Esophagus muscularis mucosa (tissue), 4 donors: ENCODE measurements at places on chromosomes 13 and 19. TPM values are rescaled to one million over a fixed set of nuclear protein-coding genes. Genes with fewer than 3 reads are reported as not detected.
A peak's percentile ranks its signal among the peaks of the same experiment; 100 is the strongest.

Gene CEACAM3
- total RNA-seq = 0.26 TPM

Gene THSD1
- total RNA-seq = 7.1 TPM

Gene PSG5
- total RNA-seq = not detected

Gene MAST1
- total RNA-seq = 0.50 TPM

DNA sequence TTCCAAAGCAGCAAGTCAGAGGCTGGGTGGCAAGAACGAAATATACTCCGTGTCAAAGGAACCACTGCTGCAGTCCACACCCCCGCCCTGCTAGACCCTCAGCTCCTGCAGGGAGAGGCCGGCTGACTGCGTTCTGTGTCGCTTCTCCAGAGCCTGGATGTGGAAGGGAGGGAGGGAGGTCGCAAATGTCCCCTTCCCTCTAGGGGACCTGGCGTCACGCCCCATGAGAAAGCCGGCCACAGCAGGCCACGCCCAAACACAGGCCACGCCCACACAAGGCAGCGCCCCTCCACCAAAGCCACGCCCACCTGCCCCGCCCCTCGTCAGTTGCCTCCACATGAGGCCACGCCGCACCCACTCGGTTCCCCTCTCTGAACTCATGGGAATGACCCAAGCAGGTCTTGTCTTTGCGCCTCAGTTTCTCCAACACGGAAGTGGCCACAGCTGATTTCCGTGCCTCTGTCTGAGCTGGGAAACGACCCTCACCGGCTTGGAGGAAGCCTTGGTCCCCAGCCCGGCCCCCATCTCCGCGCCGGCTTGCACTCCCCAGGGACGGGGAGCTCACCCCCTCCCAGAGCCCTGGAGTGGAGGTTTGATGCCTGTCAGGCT, 38.4 kb upstream of the TCF3 start:
- DNase-seq = no peak

DNA sequence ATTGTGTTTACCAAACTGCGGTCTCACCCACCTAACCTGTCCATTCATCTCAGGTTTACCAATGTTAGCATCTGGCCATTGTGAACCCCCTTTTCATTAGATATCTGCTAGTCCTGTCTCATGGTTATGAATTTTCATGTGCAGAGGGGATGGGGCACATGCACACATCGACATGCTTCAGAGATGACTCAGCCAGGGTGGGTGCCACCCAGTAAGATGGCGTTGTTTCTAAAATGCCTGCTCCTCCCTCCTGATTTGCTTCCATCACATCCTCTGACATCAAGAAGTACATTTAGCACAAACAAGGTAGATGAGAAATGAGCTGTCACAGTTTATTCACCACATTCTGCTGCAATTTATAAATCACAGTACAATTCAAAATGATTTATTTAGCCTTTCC, 51.3 kb downstream of the GPALPP1 start:
- no peak for DNase-seq

DNA sequence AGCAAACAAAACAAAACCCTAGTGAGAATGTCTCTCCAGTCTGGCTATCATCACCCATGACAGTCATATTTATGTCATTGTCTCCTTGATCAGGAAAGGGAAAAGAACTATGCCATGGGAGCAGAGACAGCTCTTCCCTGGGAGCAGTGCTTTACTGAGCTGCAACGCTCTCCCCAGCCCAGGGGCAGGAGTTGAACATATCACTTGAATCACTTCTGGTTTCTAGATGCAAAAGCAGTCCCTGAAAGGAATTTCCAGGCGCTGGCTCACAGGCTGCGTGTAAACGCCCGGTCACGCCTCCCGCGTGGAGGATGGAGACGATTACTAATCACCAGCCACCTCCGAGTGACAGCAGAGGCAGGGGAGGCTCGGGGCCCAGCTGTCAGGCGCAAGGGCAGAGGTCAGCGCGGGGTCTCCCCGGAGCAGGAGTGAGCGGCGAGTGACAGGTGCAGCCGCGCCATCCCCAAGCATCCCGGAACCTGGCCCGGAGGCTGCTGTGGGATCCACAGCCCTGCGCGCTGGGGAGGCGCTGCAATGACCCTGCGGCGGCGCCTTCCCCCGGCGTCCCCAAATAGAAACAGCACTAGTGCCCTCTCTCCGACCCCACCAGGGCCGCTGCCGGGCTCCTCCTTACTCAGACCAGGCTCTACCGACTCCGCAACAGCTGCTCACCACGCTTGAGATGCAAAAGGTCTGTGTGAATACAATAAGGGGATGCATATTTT, 23.5 kb upstream of the DCLK1 start:
- no peak for DNase-seq

DNA sequence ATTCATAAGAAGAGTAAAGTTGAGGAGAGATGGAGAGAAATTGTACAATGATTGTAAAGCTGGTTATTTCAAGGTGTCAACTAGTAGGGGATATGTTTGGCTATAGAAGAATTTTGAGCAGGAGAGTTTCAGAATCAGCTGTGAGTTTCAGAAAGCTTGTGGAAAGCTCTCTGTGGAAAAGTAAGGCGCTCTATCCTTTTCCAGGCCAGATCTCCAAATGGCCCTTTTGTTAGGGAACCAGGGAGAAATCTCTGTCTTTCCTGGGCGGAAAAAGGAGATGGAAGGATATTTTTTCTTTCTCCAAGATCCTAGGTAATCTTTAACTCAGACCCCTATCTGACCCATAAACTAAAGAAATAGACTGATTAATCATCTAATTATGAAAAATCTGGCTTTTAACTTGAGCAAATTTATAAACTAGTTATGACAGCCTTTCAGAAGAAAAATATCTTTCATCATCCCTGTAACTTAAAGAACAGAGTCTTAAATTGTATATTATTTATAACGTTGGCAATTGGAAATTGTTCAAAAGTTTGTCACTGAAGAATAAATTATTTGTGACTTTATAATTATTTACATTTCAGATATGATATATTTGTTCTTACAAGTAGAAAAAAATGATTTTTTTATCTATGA, 34.5 kb downstream of the SPRY2 start:
- no peak for DNase-seq

DNA sequence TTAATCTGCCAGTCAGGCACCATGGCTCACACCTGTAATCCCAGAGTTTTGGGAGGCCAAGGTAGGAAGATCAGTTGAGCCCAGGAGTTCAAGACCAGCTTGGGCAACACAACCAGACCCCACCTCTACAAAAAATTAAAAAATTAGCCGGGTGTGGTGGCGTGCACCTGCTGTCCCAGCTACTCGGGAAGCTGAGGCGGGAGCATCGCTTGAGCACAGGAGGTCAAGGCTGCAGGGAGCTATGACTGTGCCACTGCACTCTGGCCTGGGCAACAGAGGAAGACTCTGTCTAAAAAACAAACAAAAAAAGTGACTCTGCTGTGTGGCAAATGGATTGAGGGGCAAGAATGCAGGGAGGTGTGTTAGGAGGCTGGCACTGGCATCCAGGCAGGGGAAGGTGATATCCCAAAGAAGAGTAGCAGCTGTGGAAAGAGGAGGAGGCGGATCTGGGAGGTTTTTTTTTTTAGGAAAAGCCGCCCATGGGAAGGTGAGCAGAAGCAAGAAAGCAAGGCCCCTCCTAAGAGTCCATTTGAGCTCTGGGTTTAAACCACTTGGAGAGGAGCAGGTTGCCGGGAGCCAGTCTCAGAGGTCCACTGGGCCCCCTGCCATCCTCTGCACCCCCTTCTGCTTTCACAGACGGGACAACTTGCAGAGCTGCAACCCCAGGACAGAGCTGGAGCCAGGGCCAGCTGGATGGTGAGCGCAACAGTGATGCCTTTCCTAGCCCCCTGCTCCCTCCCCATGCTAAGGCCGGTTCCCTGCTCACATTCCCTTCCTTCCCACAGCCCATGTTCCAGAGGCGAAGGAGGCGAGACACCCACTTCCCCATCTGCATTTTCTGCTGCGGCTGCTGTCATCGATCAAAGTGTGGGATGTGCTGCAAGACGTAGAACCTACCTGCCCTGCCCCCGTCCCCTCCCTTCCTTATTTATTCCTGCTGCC, 2.1 kb downstream of the HAMP start:
- no peak for DNase-seq

- DNase-seq = no peak
These were observed 417.1 kb downstream of the PCDH17 start for GRCh38 chr13:58048670-58049069.

GRCh38 chr19:16541526-16542044, 652 bp downstream of the CHERP start:
- DNase-seq = no peak

GRCh38 chr13:34044660-34045080, 226.7 kb downstream of the RFC3 start:
- no peak for DNase-seq

- no peak for DNase-seq
These were observed 12.1 kb downstream of the SLC5A5 start for GRCh38 chr19:17883627-17884410.

- peak; percentile 39 for DNase-seq
These were observed 102.4 kb downstream of the EFNB2 start for GRCh38 chr13:106433066-106433465.

- DNase-seq = no peak
These were observed 607.3 kb downstream of the UQCRFS1 start for GRCh38 chr19:28605501-28606268.

DNA sequence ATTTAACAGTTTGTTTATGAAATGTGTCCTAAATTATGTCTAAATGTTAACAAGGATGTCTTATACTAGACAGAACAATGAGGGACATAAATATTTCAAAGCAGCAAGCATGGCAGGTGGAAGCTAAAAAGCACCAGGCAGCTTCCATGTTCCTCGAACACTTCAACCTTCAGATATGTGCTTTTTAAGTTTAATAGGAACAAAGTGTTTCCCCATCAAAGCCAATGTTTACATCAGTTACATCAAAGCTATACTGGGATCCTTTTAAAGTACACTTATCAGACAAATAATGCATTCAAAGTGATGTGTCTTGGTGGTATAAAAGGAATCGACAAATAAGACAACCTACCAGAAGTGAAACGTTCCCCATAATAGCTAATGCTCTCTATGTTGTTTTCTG, 2841.1 kb upstream of the PCDH20 start:
- DNase-seq = no peak
